ENCODE measurements at places on chromosomes 12 and 14. TPM values are rescaled to one million over a fixed set of nuclear protein-coding genes. Genes with fewer than 3 reads are reported as not detected.

The KRT85 gene
- total RNA-seq, result not detected

The TMEM179 gene
- total RNA-seq, result not detected

The NR2C1 gene
- total RNA-seq, result 37.6 TPM

The PZP gene
- total RNA-seq, result not detected

The TAS2R20 gene
- 2.1 TPM for total RNA-seq

The STAC3 gene
- 4.2 TPM for total RNA-seq

The SRRM4 gene
- not detected for total RNA-seq

The VPS37B gene
- total RNA-seq, result 37.4 TPM

The NEK9 gene
- 64.1 TPM for total RNA-seq

The CLEC1B gene
- not detected for total RNA-seq

The PTCSC3 gene
- total RNA-seq, result not detected

The PCNX4 gene
- total RNA-seq, result 36.1 TPM

The CHGA gene
- not detected for total RNA-seq

The TBC1D30 gene
- 0.94 TPM for total RNA-seq

The KLRD1 gene
- 6.6 TPM for total RNA-seq

The MYF6 gene
- not detected for total RNA-seq

The RNFT2 gene
- 11.5 TPM for total RNA-seq

The COL2A1 gene
- total RNA-seq, result not detected

The MFAP5 gene
- not detected for total RNA-seq

The PAX9 gene
- total RNA-seq, result not detected

The USP44 gene
- 12.0 TPM for total RNA-seq

The MUCL1 gene
- total RNA-seq, result not detected

The PLXNC1 gene
- total RNA-seq, result 14.1 TPM

The CCDC175 gene
- not detected for total RNA-seq

The MGST1 gene
- not detected for total RNA-seq

The GPR162 gene
- total RNA-seq, result 0.72 TPM

The ARL6IP4 gene
- total RNA-seq, result 187 TPM

The PPP4R4 gene
- total RNA-seq, result 9.5 TPM

The ENDOU gene
- 0.26 TPM for total RNA-seq

The AKAP6 gene
- 3.9 TPM for total RNA-seq

The KCNJ8 gene
- not detected for total RNA-seq

The INHBE gene
- total RNA-seq, result 4.8 TPM

The CELA1 gene
- total RNA-seq, result 0.26 TPM

The WNT1 gene
- 0.42 TPM for total RNA-seq

The FAM186B gene
- 0.82 TPM for total RNA-seq

The SERPINA10 gene
- total RNA-seq, result not detected

The IFNG-AS1 gene
- total RNA-seq, result not detected

The TMEM233 gene
- total RNA-seq, result not detected

The PRKAB1 gene
- 52.3 TPM for total RNA-seq

The FAIM2 gene
- total RNA-seq, result 0.39 TPM

The CS gene
- 261 TPM for total RNA-seq

The LGR5 gene
- total RNA-seq, result not detected

The VDR gene
- 217 TPM for total RNA-seq

The ITFG2 gene
- 20.3 TPM for total RNA-seq

The GZMH gene
- total RNA-seq, result 74.2 TPM

The RBP5 gene
- total RNA-seq, result not detected

The SRGAP1 gene
- total RNA-seq, result 0.19 TPM

The ZBTB25 gene
- total RNA-seq, result 31.3 TPM

The TAS2R8 gene
- total RNA-seq, result not detected

The RILPL1 gene
- total RNA-seq, result 5.4 TPM

All from activated T-cell treated with anti-CD3 and anti-CD28 coated beads, Interleukin-2, amount 50 U/mL, for 72 hours (primary cell).